ENCODE measurements at places on chromosomes 16 and 17.

DNA sequence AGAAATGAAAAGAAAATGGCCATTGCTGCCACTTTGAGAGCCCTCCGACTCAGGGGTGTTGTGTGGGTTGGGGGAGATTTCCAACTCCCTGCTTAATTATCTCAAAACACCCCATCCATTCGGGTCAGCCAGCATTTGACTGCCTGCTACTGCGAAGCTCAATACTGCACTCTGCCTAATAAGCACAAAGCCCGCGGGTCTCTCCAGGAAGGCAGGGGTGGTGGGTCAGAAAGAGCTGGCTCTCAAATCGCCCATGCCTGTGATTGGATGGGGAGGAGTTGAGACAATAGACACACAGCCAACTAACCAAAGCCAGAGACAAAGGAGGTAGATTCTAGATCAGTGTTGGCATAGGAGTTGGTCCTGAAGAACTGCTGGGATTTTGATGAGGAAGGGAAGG lies 2.3 kb upstream of the XAF1 start:
- DNase-seq: no peak

DNA sequence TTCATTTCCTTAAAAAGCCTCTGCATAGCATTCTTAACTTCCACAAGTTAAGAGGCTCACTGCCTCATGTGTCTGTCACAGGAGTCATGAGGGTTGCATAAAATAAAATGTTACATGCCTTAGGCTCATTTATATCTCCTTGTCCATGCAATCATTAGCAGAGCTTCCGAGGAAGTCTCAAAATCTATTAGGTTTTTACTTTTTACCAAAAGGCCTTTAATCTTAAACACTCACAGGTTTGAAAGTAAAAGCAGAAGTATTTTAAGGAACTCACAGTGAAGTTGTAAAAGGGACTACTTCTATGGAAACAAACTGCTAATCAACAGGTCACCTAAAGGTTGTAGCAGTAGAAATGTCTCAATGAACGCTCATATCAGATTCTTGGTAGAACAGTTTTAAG lies 5.2 kb upstream of the ATP6V0A1 start:
- no peak for DNase-seq

DNA sequence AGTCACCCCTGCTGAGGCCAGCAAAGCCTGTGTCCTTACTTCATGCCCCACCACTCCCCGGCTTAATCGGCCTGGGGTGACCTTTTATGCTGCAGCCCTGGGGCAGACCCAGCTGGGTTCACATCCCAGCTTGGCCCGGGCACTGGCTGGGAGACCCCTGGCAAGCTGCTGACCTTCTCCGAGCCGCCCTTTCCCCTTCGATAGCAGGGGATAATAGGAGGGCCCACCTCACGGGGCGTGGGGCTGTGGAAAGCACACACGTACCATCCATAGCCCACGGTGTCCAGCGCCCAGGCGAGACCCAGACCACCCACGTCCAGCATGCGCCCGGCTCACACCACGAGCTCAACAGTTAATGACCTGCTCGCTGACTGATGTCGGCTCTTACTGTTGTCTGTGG lies 26.8 kb downstream of the TBC1D16 start:
- no peak for DNase-seq

DNA sequence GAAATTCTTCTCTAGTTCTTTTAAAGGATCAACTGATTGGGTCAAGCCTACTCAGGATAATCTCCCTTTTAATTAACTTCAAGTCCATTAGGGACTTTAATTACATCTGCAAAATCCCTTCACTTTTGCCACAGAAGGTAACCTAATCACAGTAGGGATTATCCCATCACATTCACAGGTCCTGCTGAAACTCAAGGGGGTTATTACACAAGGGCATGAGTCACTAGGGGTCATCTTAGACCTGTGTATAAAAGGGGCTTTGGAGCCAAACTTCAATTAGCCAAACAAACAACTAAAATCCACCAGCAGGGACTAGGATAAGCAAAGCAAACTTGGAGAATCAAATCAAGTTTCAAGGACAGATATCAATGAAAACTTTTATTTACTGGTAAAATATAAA lies 19.4 kb downstream of the CIAPIN1 start:
- DNase-seq: no peak

- no peak for DNase-seq
These were observed 218.8 kb downstream of the IRF8 start for GRCh38 chr16:86117756-86118155.

DNA sequence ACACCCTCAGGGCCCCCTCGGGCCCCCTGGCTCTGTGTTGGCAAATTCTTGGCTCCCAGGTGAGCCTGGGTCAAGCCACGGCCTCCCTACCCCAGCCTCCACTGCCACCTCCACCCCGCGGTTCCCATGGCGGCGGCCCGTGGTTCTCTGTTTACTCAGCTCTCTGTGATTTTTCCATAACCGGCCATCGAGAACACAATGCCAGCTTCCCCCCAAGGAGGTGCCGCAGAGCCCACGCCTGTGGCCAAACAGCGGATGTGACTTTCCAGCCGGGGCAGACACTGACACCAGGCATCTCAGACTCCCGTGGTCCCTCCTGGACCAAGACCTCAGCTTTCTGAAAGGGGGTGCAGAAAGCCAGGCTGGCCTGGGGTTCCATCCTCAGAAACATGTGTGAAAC lies 21.6 kb upstream of the ATP2A3 start:
- no peak for DNase-seq

GRCh38 chr17:31433811-31434726 lies 42.6 kb downstream of the RAB11FIP4 start:
- no peak for DNase-seq

GRCh38 chr16:69241926-69242325 lies 55.0 kb downstream of the SNTB2 start:
- no peak for DNase-seq

- DNase-seq: no peak
These were observed 3.1 kb downstream of the GNA13 start for GRCh38 chr17:65053354-65053881.

GRCh38 chr16:54356391-54356790 lies 69.8 kb upstream of the IRX3 start:
- DNase-seq: no peak

DNA sequence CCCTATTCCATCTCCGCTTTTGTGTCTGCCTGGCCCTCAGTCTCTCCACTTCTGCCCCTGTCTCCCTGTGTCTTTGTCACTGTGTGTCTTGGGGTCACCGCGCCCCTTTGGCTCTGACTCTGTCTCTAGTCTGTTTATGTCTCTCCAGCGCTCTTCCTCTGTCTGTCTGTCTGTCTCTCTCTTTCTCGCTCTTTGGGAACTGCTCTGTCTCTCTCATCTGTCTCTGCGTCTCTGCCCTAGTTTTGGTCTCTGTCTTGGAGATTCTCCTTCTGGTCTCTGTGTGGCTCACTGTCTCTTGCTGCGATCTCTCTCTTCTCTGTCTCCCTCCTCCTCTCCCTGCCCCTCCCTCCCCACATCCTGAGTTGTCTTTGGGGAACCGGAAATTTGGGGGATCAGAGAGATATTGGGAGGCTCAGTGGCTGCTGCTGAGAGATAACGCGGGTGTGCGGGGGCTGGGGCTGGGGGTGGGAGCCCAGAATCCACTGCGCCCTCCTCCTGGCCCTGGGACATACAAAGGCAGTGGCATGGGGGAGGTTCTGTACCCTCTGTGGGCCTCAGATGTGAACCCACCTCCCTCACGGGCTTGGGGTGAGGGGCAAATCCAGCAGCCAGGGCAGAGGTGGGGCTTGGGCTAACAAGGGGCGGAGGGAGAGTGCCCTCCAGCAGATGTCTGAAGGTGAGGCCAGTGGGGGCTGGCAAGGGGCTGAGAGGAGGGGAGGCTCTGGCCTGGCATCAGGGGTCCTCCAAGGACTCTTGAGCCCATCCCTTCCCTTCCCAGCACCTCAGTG lies 24.4 kb downstream of the LAT start:
- no peak for DNase-seq

GRCh38 chr16:25109643-25110042 lies 1.9 kb upstream of the LCMT1 start:
- no peak for DNase-seq

DNA sequence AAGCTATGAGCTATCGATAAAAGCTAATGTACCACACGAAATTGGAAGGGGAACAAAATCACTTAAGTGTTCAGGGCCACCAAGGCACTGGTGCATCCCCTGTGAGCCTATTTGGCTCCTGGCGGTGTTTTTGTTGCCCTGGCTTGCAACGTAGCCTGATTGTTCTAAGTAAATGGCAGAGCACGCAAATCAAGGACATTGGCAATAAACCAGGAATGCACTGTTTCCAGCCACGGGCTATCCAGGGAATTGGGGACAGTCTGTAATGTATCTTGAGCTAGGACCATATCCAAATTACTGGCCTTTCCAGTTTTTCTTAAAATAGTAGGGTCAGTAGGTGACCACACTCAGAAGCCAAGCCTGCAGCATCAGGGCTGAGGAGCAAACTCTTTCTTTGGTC lies 734.0 kb downstream of the MAF start:
- no peak for DNase-seq

GRCh38 chr17:66230922-66231591 lies 1.8 kb upstream of the APOH start:
- no peak for DNase-seq

DNA sequence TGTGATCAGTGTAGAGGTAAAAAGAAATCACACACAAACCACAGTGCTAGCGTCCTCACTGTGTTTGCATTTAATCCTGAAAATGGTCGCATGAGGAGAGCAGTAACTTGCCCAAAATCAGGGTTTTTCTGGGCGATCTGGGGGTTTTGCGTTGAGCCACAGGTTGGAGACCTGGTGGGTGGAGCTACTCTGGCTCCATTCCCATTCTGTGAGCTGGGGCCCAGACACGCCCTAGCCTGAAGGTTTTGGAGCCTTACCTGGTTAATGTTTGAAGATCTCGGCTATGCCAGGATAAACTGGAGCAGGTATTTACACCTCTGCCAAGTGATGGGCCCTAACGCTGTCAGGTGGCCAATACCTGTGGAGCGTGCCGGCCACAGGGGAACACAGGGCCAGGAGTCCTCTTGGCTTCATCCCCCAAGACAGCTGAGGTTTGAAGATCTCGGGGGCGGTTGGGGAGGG lies 48.4 kb downstream of the MPRIP start:
- DNase-seq: no peak

- DNase-seq: no peak
These were observed 2.8 kb downstream of the SOCS7 start for GRCh38 chr17:38354466-38354865.

- no peak for DNase-seq
These were observed 122.9 kb upstream of the SMURF2 start for GRCh38 chr17:64785011-64785421.

DNA sequence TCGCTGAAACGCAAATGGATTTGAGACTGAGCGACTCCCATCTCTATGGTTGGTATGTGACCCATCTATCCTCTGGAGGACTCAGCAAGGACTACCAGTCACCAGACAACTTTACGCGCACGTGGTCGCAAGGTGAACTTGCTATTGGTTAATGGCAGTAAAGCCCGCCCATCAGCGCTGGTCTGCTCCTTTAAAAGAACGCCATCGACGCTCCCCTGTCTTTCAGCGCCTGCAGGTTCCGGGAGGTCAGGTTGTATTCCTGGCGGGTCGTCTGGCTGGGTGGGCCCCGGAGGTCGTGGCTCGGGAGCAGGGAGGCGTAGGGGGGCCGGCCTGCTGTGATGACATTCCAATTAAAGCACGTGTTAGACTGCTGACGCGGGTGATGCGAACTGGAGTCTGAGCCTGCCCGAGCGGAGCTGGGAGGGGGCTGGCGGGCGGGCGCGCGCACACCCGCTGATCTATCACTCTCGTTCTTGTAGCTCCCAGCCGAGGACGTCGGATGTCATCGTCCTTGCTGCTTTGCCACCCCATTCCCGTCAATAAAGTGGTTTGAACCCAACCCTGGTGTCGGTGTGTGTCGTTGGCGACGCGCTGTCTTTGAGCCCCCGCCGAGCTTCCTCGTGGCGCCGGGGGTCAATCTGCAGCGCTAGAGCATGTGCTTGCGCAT lies 15.9 kb upstream of the ERN1 start:
- DNase-seq: peak; percentile 90

GRCh38 chr17:3475251-3475685 lies 529 bp upstream of the ASPA start:
- no peak for DNase-seq

GRCh38 chr17:49018748-49019147 lies 21.6 kb downstream of the IGF2BP1 start:
- DNase-seq: no peak

GRCh38 chr16:80627108-80627507 lies 86.3 kb downstream of the DYNLRB2 start:
- DNase-seq: no peak

DNA sequence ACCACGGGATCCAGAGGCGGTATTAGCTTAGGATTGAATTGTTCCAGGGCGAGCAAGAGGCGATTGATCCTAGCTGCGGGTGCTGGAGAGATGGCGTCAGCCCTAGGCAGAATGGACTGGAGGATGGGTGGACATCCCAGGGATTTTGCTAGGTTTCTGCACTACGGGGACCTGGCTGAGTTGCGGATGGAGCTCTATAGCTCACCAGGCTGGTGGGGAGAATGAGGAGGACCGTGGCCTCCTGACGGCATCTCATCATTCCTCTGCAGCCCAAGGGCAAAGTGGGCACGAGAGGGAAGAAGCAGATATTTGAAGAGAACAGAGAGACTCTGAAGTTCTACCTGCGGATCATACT lies 614 bp downstream of the TMEM208 start:
- DNase-seq: no peak

DNA sequence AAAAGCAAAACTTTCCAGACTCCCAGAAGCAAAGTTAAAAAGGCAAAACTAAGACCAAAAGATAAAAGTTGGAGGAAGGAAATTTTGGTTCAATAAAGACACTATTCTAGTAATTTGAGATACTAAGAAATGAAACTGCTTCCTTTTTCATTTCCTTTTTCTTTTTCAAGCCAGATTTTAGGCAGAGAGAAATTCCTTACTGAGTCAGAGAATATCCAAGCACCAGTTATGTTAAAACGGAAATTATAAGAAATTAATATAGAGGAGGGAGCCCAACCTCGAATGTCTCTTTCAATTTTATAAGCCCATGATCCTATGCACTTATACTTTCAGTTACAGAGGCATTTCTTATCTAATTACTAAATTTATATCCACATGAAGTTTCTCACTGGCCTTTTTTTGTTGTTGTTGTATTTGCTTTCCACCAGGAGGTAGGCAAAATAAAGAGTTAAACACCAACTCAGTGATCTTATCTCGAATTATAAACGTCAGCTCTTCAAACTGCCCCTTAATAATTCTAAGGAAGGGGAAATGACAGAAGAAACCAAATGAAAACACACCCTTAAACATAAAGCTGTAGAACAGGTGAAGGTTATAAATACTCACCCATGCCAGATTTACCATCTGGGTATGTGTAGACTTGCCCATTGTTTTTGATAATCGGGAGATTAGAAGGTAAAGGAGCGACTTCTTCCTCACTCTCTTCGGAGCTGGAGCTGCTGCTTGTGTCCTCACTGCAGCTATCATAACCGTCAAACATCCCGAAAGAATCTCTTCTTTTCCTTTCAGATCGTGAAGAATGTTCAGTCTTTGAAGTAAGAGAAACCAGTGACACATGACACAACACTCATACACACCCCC lies 35.2 kb downstream of the MBTD1 start:
- DNase-seq: no peak

- DNase-seq: no peak
These were observed 1.7 kb upstream of the ZNF423 start for GRCh38 chr16:49857423-49858181.

- no peak for DNase-seq
These were observed 87.2 kb upstream of the PLEKHM1 start for GRCh38 chr17:45577571-45578279.

GRCh38 chr17:63973930-63974593 lies 1.3 kb upstream of the SCN4A start:
- DNase-seq: no peak

- no peak for DNase-seq
These were observed at the start of gene KCNJ16 for GRCh38 chr17:70074956-70075355. KCNJ16 (plus strand) TSS chr17:70075225; CDS start chr17:70132088, 56,863 bp downstream.

- DNase-seq: no peak
These were observed 85.0 kb upstream of the ZNF750 start for GRCh38 chr17:82924812-82925211.
